ENCODE measurements at places on chromosomes 1 and 21.

DNA sequence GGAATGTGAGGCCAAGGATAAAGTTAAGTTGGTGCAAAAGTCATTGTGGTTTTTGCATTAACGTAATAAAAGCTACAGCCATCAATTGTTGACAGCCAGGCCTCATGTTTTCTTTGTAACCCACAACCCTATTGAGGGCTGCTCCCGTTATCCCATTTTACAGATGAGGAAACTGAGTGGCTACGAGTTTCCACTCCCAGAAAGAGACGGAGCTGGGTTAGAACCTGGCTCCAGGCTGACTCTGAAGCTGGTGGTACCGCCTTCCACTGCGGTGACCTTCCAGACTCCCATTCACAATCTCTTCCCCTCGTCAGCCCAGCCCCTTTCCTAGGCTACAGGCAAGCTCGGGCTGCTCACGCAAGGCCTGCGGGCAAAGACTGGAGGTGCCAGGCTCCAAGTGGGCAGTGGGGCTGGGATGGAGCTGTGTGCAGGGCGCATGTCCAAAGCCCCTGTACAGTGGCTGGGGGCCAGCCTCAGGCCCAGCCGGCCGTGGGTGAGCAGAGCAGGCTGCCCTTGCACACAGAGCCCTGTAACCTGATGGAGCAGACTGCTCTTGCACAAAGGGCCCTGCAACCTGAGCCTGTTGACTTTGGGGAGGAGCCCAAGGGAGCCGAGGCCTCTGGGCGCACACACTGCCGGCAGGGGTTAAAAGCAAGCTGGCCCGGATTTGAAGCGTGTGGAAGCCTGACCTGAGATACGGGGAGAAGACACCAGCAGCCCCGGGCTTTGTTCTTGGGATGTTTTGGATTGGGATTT lies 97.4 kb upstream of the TMPRSS2 start:
- no peak for DNase-seq

GRCh38 chr1:157095091-157095490 lies 4.5 kb downstream of the ETV3L start:
- DNase-seq, result no peak

DNA sequence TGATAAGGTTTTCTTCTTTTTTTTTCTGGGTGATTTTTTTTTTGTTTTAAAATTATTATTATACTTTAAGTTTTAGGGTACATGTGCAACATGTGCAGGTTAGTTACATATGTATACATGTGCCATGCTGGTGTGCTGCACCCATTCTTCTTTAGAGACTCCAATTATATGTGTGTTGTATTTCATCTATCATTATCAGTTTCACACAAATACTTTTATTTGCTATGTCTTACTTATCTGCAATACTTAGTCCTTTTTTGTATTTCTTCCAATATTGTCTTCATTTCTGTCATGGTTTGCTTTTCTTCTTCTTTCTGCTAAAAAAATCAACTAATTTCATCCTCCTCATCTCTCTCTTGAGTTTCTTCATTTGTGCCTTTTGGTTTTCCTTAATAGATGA lies 3.9 kb upstream of the PDE4B start:
- no peak for DNase-seq

GRCh38 chr1:164716992-164717703 lies 158.2 kb downstream of the PBX1 start:
- no peak for DNase-seq

- no peak for DNase-seq
Measured at GRCh38 chr1:200665861-200666260, 3.8 kb downstream of the DDX59 start.

DNA sequence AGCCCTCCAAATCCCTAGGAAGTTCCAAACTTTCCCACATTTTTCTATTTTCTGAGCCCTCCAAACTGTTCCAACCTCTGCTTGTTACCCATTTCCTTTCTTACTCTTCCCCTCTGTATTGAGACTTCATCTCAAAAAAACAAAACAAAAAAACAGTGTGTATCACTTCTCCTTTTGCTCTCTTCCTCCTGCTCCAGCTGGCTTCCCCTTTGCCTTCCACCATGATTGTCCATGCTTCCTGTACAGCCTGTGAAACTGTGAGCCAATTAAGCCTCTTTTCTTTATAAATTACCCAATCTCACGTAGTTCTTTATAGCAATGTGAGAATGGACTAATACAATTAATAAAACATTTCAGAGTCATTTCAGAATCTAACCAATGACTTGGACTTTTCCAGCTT lies 69.6 kb upstream of the KRTAP19-8 start:
- no peak for DNase-seq

DNA sequence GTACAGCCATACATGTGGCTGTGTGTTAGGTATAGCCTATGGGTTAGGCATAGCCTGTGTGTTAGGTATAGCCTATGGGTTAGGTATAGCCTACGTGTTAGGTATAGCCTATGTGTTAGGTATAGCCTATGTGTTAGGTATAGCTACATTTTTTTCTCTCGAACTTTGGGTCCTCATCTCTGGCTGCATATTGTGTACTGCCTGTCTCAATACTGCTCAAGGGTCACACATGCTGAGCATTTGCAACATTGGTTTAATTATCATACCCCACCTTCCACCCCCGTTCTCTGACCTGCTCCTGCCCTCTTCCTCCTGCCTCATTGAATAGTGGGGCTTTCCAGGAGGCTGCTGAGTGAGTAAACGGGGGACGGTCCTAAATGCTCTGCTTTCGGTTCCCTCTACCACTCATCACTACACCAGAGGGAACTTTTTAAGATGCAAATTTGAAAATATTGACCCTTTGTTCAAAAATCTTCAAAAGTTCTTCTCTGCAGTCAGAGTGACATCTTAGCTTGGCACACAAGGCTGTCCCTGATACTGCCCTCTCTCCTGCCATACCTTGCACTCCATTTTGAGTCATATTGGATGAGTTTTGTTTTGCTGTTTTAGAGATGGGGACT lies 17.8 kb downstream of the OR2B11 start:
- no peak for DNase-seq

- DNase-seq, result no peak
Measured at GRCh38 chr21:41520560-41521442, 12.8 kb upstream of the TMPRSS2 start.

- DNase-seq, result no peak
Measured at GRCh38 chr1:183234660-183235476, 48.8 kb downstream of the LAMC2 start.

GRCh38 chr1:43235451-43236121 lies 34.2 kb upstream of the TMEM125 start:
- no peak for DNase-seq

GRCh38 chr1:213939888-213940287 lies 47.9 kb upstream of the PROX1 start:
- no peak for DNase-seq

GRCh38 chr1:94416901-94417727 lies 1.1 kb upstream of the ABCD3 start:
- DNase-seq, result no peak

- no peak for DNase-seq
Measured at GRCh38 chr1:226563666-226564065, 15.1 kb downstream of the STUM start.

- DNase-seq, result no peak
Measured at GRCh38 chr1:196774603-196775002, at the start of gene CFHR3. TSS of gene CFHR3 (plus strand) at chr1:196774840. CDS start at chr1:196774887, 47 bp downstream.

DNA sequence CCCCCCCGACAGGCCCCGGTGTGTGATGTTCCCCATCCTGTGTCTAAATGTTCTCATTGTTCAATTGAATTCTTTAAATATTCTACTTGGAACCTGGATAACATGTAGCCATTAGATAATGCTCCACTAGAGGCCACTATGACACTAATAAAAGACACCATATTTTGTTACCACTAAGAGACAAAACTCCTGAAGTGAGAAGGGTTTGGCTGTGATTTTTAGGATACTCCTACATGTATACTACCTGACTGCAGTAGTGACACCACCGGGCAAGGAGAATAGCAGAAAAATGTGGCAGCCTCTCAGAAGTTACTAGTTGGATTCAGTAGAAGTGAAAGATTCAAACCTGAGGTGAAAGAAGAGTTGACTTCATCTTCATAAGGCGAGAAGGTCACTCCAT lies 36.0 kb downstream of the F5 start:
- no peak for DNase-seq

- no peak for DNase-seq
Measured at GRCh38 chr1:61104220-61104671, 21.9 kb downstream of the NFIA start.

DNA sequence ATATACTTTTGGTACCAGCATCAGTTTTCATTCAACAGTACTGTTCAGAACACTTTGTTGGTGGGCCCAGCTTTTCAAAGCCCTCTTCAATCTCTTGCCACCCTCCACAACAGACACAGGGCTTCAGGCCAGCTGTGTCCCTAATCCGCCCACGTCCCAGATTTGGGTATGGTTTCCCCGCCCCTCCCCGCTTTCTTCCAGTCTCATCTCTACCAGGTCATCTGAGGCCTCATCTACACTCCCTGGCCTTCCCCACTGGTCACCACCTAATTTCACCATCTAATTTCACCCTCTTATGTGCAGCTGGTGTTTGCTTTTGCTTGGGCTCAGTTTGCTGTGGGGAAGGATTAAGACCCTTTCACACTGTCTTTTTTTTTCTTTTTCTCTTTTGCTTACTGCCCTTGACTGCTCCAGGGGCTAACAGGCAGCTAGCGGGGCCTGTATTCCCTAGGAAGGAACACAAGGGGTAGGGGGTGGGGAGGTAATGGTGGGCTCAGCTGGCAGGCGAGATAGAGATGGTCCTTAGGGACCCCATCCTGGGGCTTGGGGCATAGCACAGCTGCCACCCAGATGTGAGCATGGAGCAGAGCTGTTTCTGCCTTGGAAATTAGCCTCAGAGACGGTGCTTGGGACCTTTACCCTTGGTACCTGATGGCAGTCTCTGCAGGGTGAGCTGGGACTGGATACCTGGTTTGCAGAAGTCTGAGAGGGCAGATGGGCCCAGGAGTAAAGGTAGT lies 3.8 kb upstream of the EPB41 start:
- no peak for DNase-seq

GRCh38 chr1:37303884-37304574 lies 170.4 kb upstream of the ZC3H12A start:
- DNase-seq, result no peak

All from hypothalamus (tissue), 51 donors.